ENCODE measurements at places on chromosomes 7 and 10. TPM values are rescaled to one million over a fixed set of nuclear protein-coding genes. Genes with fewer than 3 reads are reported as not detected.

DNA sequence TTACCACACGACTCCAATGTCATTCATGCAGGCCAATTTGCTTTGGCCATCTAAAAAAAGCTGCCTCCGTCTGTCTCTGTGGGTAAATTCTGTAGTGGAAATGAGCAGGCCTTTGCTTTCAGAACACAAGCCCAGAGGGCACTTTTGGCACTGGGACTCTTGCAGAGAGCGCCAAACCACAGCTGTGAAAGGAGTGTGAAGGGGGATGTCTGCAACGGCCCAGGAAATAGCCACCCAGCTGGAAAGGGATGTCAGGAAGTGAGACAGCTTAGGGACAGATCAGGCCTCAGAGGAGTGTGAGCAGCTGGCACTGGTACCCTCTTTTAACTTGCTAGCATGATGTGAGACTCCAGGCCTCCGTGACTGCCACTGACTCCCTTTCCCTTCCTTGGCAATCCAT is 152.4 kb downstream of the DKK1 start:
- no peak for DNase-seq
- H3K36me3 ChIP-seq: no peaks in the 10 kb centered on the region
- no peak overlapping the region for H3K4me3 ChIP-seq
- H3K27me3 ChIP-seq: no peaks in the 10 kb centered on the region
- no peak overlapping the region for H3K27ac ChIP-seq

DNA sequence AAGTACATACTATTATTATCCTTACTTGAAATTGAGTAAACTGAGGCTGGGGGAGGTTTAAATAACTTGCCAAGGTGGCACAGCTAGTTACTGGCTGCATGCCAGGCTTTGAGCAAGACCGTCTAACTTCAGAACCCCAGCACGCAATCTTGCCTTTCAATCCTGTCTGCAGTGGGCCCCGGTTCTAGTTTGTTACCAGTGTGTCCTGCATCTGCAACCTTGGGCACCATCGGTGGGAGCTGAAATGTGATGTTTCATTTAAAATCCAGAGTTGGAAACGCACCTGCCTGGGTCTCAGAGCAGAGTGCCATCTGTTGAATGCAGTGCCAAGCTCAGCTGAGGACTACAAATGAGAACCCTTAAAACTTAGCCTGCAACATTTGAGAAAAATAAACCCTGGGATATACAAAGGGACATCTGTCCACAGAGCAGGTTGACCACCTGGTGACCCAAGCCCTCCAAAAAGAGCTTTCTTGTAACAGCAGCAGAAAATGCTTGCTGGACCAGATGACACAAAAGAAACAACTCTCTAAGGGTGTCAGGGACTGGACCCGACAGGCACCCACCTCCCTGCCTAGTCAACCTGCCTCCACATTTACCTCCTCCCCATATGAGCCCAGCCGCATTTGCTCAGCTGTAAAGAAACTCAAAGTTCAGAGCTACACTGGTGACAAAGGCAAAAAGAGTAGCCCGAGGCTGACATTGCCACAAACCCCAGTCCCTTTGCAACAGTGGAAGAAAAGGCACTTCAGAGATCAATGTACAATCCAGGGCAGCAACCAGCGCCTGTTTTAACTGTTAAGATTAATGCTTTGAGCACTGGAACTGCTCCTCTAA is 1.7 kb downstream of the SH3PXD2A start:
- peak overlapping the region; percentile 63 for H3K4me3 ChIP-seq
- peak; percentile 67 for DNase-seq
- no peaks in the 10 kb centered on the region for H3K36me3 ChIP-seq
- H3K27me3 ChIP-seq: no peaks in the 10 kb centered on the region
- peaks cover 45% of the 10 kb centered on the region for H3K4me1 ChIP-seq

- DNase-seq: no peak
- no peaks in the 10 kb centered on the region for H3K36me3 ChIP-seq
- H3K4me1 ChIP-seq: no peaks in the 10 kb centered on the region
- no peak overlapping the region for H3K27ac ChIP-seq
- no peak overlapping the region for H3K4me3 ChIP-seq
- no peaks in the 10 kb centered on the region for H3K27me3 ChIP-seq
These were observed 124.7 kb upstream of the CTBP2 start for GRCh38 chr10:125284875-125285597.

ATP6V0A4 gene
- not detected for total RNA-seq
